ENCODE measurements at places on chromosomes 5 and 9.

DNA sequence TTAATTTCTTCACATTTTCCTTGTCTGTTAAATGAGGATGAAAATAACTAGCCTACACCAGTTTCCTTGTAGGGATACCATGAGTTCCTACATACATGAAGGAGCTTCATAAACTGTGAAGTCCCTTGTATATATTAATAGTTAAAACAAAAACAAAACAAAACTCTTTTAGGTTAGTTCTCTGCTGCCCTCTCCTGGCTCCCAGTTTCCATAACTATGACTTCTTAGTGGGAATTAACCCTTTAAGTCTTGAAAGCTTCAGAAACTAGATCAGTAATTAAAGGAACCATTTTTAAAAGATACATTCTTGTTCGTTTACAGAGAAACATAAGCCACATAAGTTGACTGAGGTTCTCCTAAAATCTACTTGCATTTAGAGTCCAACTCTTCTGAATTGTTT, 500.0 kb upstream of the C9orf72 start:
- no peak for DNase-seq

GRCh38 chr5:171268700-171269620, 40.1 kb upstream of the TLX3 start:
- no peak for DNase-seq

DNA sequence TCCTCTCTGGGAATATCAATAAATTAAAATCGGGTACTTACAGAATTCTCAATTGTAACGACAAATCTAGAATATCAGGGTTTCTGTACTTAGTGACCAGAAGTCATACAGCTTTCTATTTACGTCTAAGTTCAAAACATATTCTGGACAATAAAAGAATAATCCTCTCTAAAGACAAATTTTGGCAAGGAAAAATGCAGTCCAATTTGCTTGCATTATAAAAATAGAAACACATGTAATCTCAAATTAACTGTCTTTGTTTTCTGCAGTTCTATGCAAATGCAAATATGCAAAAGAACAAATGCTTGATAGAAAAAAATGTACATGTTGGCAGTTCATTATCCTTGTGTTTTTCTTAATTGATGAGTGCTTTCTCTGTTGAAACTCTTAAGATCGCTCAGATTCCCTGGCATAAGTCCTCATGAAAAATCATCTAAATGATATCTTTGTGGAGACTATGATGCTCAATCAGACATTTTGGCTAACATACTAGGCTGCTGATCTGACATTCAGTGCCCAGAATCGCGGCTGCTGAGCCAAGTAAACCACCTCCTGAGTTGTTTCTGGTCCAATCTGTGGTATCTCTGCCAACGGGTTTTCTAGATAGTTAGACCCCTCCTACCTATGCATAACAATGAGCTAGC, 990.1 kb upstream of the C9orf72 start:
- no peak for DNase-seq

DNA sequence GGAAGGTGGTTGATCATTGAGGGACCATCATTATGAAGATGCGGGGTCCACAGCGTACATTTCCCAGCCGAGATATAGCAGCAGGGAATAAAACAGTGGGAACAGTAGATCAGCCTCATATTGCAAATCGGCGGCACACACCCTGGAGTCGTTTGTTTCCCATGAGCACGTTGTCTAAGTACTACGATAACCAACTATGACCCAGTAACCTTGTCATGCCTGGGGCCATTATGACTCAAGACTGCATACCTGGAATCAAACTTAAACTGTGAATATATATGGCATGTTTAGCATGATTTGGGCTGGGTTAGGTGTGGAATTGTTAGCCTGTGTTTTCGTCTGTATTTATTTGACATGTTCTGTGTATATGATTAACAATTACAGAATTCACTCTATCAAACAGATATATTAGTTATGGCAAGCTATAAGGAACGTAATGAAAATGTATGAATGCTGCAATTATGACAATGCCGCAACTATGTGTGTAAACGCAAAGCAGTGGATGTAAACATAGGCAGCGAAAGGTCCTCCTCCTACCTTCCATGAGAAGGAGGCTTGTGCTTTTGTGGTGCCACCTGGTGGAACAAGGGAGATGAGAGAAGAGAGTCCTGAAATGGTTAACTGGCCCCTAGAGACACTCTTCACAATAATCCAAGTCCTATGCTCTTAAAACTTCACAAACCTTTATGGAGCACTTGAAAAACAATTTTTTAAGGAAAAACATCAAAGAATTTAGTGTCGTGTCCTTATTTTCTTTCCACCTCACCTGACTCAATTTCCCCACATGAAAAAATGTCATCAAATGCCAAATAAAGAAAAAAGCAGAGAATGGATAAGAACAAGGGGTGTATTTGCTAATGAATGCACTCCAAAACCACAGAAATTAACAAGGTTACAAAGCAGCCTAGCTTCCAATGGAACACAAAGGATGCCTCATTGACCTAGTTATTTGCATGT, 47.1 kb downstream of the SEMA5A start:
- DNase-seq, result no peak

DNA sequence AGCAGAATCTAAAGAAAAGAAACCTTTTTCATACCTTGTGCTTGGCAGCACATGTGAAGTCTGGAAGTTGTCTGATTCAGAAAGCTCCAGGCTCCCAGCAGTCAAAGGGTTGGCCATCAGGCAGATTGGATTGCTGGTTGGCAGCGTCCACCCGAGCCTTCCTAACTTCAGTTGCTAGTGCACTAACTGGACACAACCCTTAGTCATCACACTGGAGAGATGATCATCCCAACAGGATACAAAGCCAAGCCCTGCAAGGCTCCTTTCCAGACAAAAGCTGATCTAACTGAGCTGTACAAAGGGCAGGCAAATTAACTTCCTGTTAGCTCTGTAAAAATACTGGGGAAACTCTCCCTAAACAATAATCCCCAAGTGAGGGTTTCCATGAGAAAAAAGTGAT, 185.6 kb downstream of the SNX18 start:
- no peak for DNase-seq

- no peak for DNase-seq
These were observed 56.7 kb upstream of the CPLX2 start for GRCh38 chr5:175814691-175815090.

- no peak for DNase-seq
These were observed 775.9 kb upstream of the CDH9 start for GRCh38 chr5:27814286-27814685.

- peak; percentile 24 for DNase-seq
These were observed 896 bp downstream of the RIGI start for GRCh38 chr9:32524892-32525708.

GRCh38 chr5:35608881-35609779, 8.5 kb upstream of the SPEF2 start:
- DNase-seq, result no peak

DNA sequence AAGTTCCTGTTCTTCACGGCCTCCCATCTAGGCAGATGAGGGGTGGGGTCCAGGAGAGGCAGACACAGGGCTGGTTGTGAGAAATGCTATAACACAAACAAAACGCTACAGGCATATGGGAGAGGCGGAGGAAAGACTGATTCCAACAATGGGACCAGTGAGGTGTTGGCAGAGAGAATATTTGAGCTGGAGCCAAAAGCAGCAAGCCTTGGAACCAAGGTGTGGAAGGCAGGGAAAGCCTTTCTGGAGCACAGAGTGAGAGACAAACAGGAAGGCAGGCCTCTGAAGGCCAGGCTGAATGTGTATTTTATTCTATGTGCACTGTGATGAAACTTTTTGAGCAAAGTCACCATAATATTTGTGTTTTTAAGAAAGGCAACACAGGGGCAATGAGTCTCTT, 2.9 kb downstream of the ATPSCKMT start:
- DNase-seq, result no peak

- DNase-seq, result no peak
These were observed 29.6 kb upstream of the PITX1 start for GRCh38 chr5:135063511-135064234.

GRCh38 chr5:159819591-159820411, 96.5 kb upstream of the ADRA1B start:
- no peak for DNase-seq

DNA sequence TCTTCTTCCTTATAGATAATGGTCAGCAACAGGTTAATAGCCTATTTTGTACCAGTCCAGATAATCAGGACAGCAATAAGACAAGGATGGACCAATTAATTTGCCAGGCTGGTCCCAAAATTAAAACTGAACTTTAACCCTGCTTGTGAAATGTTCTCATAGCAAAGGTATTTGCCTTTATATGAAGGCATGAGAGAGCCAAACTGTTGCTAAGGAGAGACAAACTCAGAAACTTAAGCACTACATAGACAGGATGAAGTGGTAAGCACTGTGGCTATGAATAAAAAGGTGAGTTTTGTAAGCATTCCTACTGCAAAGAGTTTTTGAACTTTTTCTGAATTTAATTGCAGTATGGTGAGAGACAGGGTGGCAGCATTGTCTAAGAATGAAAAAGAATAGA, 174.7 kb upstream of the PPP1R2B start:
- no peak for DNase-seq

- no peak for DNase-seq
These were observed 101.6 kb downstream of the CRB2 start for GRCh38 chr9:123457583-123457982.

- DNase-seq, result no peak
These were observed 2.7 kb downstream of the RAD50 start for GRCh38 chr5:132559383-132560060.

- DNase-seq, result no peak
These were observed 38.1 kb upstream of the CD180 start for GRCh38 chr5:67234671-67235176.

GRCh38 chr5:38286002-38286401, 27.6 kb downstream of the EGFLAM start:
- no peak for DNase-seq

DNA sequence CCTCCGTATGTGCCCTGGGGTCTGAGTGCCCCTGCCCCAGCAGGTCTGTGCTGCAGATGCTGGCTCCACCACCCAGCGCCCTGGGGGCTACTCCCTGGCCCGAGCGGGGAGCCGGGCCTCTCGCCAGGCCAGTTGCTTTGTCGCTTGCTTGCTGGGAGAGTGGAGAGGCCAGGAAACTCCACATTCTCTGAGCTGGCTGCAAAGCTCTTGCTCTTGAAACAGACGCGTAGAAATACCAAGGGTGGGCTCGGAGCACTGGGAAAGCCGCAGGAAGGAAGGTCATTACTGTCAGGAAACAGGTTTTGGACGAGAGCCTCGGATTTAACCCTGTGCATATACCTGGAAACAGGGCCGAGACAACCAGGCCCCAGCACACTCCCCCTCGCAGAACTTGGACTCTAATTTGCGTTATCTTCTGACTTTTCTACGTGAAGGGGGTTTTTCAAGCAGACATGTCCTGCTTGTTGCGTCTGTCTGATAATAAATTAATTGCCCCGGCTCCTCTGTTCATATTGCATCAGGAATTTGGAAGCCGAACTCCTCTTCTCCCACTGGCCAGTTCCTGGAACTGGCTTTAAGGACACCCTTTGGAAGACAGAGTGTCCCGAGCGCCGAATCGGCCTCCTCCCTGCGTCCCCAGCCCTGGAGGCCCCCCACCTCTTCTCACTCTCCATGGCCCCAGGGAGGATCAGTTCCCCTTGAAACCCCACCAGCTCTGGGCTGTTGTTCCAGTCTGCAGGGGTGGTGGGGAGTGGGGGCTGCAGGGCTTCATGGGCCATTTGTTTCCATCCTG, 11.2 kb downstream of the ADAMTSL2 start:
- DNase-seq, result no peak

- no peak for DNase-seq
These were observed 248.1 kb downstream of the IRX1 start for GRCh38 chr5:3843706-3844105.

DNA sequence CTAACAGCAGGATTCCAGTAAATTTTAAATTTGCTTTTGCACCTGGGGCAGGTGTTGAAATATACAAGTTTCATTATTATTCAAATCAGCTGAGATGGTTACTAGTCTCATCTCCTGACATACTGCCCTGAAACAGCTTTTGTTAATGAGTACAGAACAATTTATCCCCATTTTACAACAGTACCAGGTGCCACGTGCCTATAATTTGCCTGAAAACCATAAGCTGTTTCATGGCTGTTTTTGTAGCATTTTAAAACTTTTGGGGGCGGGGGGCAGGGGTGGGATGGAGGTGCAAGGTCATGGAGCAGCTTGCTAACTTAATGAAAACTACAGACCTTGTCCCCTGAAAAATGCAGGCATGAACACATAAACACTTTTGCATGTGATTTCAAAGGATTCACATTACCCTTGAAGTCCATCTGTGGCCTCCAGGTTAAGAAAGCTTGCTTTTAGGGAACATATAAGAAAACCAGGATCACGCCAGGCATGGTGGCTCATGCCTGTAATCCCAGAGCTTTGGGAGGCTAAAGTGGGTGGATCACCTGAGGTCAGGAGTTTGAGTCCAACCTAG, 42.1 kb downstream of the TIMD4 start:
- DNase-seq, result no peak

GRCh38 chr5:153678617-153679329, 188.3 kb downstream of the GRIA1 start:
- no peak for DNase-seq

DNA sequence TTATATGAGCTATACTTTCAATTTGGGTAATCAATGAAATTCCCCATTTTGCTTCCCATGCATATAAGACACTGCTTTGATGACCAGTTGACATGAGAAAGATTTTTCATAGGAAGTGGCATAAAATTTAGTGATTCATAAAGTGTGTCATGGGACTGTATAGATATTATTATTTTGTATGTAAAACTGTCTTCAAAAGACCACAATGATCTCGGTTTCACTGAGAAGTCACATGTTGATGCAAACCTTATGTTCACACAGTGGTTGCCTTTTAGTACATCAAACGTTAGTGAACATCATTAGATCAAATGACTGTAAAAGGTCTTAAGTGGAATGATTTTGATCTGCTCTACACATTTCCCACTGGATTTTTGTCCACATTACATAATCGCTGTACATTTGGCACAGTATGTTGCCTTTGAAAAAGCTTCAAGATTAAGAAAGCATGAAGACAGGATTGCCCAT, 349.2 kb upstream of the MEF2C start:
- DNase-seq, result no peak

DNA sequence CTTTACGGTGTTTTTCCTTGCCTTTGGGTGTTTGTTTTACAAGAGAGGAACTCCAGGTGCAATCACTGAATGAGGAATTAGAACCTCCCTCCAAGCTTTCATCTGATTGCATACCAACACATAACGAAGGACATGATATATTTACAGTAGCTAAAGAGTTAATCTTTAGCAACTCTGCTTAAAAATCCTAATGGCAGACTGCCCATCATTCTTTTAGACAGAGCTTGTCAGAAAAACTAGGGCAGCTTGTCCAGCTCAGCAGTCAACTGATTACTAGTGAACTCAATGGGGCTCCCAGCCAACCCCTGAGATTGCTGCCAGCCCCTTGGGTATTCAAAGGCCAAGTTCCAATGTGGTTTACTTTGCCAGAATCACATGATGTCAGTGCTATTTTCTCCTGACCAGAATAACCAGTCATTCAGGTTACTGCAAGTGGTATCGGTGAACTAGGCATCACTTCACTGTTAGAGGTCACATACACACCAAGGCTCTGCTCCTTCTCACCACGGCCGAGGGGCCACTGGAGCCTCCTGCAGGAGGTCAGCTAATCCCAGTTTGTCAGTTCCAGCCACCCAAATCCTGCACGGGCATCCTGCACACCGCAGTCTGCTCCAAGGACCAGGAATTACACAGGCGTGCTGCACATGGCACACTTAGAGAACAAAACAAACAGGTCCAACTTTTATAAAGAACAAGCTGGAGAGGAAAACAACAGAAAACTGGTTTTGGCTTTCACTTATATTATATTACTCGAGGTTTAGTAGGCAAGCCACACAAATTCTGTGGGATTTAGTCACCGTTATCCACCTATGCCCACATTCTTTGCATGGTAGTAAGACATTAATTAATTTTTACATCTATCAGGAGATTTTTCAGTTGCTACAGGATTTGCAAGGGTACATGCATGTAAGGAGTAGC, 62.5 kb downstream of the NFIB start:
- no peak for DNase-seq

- no peak for DNase-seq
These were observed 17.5 kb upstream of the NREP start for GRCh38 chr5:111774525-111774924.

Data from CD4-positive, alpha-beta T cell treated with Interleukin-12 subunit alpha and Interleukin-12 subunit beta, for 1 hour (primary cell).